ENCODE measurements at places on chromosomes 11 and 22.

GRCh38 chr11:114190630-114191029 is 105.6 kb upstream of the NNMT start:
- no peak for DNase-seq

GRCh38 chr22:36277482-36278291 is 24.8 kb downstream of the APOL1 start:
- no peak for DNase-seq

GRCh38 chr11:9302448-9302847 is 11.9 kb downstream of the TMEM41B start:
- DNase-seq = no peak

DNA sequence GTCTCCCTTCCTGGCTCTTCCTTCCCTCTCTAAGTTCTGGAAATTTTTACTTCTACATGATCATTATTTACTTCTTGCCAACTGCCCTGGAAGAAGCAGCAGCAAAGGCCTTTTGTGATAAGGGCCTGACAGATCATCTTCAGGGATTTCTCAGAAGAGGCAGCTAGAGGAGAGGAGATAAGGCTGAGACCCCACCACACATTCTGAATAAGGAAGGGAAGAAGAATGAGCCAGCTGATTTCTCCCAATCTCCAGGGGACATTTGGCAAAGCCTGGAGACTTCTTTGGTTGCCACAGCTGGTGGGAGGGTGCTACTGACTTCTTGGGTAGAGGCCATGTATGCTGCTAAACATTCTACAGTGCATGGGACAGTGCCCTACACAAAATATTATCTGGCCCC is 122.4 kb upstream of the OR9Q1 start:
- DNase-seq = no peak

DNA sequence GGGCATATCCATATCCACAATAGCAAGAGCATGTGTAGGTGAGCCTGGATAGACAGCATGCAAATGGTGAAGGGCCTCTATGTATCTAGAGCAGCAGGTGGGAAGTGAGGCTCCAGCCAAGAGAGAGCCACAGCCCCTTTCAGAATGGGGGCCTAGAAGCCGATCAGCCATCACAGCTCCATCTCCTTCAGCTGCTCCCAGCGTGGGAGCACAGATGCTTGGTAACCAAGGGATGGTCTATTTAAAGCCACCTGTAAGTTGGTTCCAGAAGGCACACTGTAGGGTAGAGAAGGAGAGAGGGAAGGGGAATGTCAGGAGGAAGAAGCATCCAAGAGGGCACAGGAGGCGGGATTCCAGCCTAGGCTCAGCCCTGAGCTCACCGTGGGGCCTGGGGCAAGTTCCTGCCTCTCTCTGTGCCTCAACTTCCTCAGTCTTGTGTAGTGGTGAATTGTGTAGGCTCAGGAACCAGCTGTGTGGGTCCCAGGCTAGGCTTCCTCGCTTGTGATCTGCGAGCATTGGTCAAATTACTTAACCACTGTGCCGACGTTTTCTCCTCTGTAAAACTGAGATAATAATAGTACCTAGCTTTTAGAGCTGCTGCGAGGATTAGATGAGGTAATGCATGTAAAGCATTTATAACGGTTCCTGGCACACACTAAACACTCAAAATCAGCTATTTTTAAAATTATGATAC is 122.9 kb upstream of the NAV2 start:
- no peak for DNase-seq

- DNase-seq = peak; percentile 79
Observed at GRCh38 chr11:118171269-118172062, 5.0 kb downstream of the SCN2B start.

- peak; percentile 75 for DNase-seq
Observed at GRCh38 chr22:45225732-45226502, 14.8 kb downstream of the KIAA0930 start.

GRCh38 chr11:79493555-79494171 is 52.8 kb upstream of the TENM4 start:
- peak; percentile 81 for DNase-seq

- DNase-seq = no peak
Observed at GRCh38 chr11:108369064-108369463, 98.3 kb downstream of the C11orf65 start.

- DNase-seq = no peak
Observed at GRCh38 chr11:129144256-129144655, 47.9 kb downstream of the ARHGAP32 start.

DNA sequence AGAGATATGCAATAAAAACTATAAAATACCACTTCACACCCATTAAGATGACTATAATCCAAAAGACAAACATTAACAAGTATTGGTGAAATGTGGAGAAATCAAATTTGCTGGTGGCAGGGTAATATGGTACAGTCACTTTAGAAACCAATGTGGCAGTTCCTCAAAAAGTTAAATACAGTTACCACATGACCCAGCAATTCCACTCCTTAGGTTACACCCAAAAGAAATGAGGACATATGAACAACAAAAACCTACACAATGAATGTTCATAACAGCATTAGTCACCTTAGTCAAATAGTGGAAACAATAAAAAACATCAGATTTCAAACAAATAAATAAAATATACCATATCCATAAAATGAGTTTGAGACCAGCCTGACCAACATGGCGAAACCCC is 52.6 kb downstream of the RDX start:
- no peak for DNase-seq

DNA sequence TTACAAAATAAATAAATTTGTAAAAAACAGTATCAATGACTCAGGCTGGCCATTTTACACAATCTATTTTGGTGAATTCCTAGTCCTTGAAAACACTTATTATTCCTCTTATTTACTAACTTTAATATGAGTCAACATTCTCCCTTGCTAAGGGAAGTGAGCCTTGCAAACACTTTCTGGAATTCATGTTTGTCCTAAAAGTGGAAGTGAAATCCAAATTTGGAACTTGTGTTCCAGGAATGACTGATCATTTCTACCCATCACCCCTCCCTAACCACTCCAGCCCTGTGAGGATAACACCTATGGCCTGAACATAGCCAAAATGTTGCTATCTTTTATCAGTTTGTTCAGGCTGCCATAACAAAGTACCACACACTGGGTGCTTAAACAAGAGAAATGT is 83.1 kb downstream of the OR5AK2 start:
- peak; percentile 73 for DNase-seq

DNA sequence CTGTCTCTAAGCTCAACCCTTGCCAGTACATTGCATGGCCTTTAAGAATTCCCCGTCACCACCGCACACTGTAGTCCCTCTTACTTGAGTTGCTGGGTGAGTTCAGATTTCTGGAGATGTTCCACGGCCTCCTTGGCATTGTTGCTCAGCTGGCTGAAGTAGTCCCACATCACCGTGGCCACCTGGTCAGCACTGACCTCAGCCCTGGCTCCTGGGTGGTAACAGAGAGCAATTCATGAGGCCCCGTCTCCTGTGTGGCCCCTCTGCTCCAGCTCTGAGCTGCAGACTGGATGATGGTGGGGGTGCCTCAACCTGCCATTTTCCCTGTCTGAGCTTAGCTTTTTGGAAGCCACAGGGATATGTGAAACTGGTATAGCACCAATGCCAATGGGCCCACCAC is 529 bp downstream of the APOA4 start:
- no peak for DNase-seq

GRCh38 chr11:42407341-42407740 is 904.5 kb upstream of the API5 start:
- no peak for DNase-seq

- peak; percentile 18 for DNase-seq
Observed at GRCh38 chr11:119262668-119263351, 54.1 kb downstream of the MCAM start.

DNA sequence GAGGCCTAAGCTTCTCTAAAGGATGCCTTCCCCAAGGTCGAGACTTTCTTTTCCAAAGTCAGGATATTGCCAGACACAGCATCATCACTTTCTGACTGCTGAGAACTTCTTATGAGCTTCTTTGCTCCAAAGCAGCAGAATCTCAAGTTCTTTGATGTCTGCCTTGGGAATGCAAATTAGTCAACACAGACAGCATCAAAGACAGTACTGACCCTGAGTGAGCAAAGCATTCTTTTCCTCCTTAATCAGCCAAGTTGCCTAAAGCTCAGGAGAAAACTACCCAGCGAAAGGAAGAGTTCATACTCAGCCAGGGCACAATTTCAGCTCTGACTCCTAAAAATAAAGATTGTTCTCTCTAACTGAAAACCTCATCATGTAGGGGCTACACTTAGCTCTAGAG is 98.0 kb downstream of the SLC36A4 start:
- no peak for DNase-seq

DNA sequence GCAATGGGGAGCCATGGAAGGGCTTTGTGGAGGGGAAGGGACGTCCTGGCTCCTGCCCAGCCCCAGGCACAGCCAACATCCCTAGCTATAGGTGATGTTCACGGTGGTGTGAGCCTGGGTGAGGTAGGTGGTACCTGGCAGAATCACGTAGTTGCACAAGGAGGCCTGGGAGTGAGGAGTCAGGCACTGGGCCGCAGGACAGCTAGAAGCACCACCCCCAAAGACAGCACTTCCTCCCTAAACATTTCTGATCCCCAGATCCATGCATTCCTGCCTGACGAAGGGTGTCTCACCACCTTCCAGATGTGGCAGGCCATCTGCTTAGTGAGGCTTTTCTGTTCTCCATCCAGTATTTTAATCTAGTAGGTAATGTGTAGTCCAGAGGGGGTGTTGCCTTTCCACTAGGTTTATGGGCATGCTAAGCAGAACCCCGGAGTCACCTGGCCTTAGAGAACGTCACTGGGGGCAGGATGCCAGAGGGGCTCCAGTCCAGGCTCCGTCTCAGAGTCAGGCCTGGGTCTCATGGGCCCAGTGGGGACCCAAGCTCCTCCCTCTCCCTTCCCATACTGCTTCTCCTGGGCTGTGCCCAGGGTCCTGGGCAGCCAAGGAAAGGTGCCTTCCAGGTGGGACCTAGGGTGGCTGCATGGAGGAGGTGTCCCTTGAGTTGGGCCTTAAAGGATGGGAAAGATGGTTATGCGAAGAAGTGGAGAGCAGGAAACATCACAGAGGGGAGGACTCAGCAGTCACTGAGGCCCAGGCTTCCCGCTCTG is 56.2 kb downstream of the OTOG start:
- no peak for DNase-seq

DNA sequence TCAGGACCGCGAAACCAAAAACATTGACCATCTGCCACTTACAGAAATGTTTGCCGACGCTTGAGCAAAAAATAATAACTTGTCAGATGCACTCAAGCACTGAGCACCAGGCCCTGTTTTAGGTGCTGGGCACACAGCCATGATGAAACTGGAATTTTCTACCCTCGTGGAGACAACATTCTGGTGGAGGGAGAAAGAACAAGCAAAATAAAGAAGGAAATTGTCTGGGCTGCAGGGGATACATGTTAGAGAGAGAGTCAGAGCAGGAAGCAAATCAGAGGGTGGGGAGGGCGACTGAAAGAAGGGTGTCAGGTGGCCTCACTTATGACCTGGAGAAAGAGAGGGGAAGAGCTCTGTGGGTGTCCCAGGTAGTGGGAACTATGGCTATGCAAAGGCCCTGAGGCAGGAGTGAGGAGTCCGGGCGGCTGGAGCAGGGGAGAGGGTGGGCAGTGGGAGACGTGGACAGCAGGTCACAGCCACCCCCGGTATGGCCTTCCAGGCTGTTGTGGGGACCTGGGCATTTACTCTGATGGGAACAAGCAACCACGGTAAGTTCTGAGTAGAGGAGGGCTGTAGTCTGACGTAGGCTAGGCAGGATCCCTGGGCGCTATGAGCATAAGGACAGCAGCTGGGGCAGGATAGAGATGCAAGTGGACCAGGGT is 78.8 kb downstream of the MYEOV start:
- DNase-seq = no peak

DNA sequence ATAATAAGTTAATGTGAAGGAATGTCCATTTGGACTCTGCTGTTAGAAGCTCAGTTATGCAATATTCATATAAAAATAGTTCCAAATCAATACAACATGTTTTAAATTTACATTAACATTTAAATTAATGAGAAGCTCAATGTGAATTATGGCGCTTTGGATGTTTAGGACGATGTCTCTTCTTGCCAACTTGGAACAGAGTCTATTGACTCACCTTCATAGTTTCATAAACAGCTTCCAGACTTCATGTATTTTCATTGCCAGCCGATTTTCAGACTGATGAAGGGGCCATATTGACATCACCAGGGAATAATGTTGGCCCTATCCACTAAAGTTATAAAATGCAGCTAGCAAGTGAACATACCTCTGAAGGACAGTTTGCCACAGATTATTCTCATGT is 1136.2 kb downstream of the LRRC4C start:
- no peak for DNase-seq

DNA sequence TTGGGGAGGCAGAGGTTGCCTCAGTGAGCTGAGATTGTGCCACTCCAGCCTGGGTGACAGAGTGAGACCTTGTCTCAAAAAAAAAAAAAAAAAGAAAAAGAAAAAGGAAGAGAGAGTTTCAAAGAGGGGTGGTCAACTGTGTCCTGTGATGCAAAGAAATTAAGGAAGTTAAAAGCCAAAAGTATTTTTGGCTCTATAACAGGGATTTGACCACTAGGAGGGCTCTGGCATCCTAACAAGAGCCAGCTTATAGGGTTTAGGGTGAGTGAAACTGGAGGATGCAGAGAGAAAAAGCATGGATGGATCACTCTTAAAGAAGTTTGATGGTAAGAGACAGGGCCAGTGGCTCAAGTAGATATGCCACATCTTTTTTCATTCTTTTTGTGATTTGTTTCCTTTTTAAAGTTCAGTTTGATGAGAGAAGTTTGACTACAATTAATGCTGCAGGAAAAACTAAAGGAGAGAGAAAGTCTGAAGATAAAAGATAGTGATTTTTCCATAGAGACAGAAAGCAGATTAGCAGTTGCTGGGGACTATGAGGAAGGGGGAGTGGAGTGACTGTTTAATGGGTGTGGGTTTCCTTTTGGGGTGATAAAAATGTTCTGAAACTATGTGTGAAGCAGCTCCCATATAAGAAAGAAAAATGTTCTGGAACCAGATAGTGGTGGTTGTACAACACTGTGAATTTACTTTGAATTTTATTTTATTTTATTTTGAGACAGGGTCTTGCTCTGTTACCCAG is 11.1 kb upstream of the MICAL2 start:
- peak; percentile 16 for DNase-seq

- peak; percentile 61 for DNase-seq
Observed at GRCh38 chr11:112174789-112175598, at the start of gene BCO2. Gene BCO2, plus strand, starts transcription at chr11:112175512. Its CDS starts 90 bp downstream, at chr11:112175602.

GRCh38 chr11:13462311-13462900 is 616 bp downstream of the BTBD10 start:
- peak; percentile 60 for DNase-seq

DNA sequence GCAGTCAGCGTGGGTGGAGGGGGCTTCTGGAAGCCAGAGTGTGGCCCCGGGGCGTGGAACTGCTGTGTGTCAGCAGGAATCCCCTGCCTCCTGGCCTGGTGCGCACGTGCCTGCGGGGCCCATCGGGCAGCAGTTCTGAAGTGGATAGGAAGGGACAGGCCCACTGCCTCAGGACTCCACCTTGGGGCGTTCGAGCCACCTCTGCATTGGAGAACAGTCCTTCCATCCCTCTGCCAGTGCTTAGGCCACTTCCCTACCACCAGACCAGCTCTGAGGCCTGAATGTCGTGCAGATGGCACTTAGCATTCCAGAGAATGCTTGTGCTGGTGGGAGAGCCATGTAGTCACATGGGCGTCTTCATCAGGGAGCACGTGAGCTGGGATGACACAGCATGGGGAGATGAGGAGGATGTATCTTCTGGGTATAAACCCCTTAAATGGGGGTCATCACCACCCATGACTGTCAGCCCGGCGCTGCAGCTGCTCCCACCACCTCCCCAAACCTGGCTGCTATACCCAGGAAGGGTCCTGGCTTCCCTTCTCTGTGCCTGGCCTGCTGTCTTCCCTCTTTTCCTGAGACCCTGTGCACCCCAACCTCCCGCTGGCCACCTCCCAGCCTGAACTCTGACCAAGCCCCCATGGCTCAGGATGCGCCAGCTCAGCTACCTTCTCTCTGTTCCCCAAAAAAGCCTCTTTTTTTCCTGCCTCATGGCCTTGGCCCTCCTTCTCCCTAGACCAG is 9.7 kb downstream of the INCENP start:
- no peak for DNase-seq

GRCh38 chr22:37162221-37163095 is 12.7 kb upstream of the IL2RB start:
- no peak for DNase-seq
